NCI-H345 (cell line): ENCODE measurements at places on chromosomes 1 and 21.

GRCh38 chr21:23881783-23882182, 1725.5 kb downstream of the MRPL39 start:
- DNase-seq, result no peak

GRCh38 chr1:162956922-162957321, 95.9 kb upstream of the CCDC190 start:
- no peak for DNase-seq

DNA sequence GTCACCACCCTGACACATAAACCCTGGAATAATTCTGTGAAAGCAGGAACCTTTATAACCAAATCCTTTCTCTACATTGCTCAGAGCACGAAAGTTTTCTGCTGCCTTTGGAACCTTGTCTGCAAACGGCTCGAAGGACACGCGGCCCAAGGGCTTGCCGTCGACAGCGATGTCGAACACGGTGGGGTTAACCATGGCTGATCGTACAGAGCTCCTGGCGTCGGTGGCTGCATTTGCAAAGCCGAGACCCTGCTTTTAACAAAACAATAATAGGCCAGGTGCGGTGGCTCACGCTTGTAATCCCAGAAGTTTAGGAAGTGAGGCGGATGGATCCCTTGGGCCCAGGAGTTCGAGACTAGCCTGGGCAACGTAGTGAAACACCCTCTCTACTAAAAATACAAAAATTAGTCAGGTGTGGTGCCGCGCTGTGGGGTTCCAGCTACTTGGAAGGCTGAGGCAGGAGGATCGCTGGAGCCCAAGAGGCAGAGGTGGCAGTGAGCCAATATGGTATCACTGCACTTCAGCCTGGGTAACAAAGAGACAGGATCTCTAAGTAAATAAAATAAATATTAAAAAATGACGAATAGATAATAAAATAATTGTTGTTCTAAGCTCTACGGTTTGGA, 2.2 kb upstream of the EIF2B3 start:
- no peak for DNase-seq

- DNase-seq, result peak; percentile 70
Observed at GRCh38 chr1:21874328-21874727, 62.3 kb downstream of the LDLRAD2 start.

- DNase-seq, result no peak
Observed at GRCh38 chr21:36915696-36916245, 50.7 kb downstream of the HLCS start.

- peak; percentile 53 for DNase-seq
Observed at GRCh38 chr1:27934818-27935549, at the start of gene SMPDL3B. Gene SMPDL3B, plus strand, starts transcription at chr1:27935000. Its CDS starts 184 bp downstream, at chr1:27935184.

DNA sequence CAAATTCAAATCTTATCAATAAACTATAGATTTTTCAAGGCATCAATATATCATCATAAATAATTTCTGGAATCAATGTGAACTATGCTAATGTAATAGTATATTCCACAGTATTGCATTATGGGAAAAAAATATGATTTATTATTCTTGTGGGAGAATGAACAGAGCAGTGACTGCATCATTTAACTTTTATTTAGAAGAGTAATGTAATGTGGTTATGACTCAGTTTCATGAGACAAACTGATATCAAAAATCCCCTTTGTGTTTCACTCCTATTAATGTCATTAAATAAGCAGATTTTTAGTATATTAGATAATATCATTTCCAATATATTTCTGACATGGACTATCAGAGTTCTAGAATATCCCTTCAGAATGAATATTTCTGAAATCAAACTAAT, 187.6 kb downstream of the LRRC40 start:
- no peak for DNase-seq

DNA sequence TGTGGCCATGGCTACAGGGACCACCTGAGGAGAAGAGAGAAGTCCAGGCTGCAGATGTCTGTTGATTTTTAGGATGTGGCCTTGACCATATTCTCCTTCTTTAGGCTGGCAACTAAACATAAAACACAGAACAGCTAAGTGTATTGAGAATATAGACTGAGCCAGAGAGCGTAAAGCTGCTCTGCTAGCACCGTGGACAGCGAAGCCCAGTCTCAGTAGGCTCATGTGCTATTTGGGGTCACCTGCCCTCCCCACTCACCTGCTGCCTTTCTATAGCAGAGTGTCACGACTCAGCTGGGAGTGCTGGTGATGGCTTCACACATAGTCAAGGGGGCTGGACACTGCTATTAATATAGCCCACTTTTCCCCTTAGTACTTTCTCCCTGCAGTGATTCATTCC, 278.5 kb downstream of the KCNH1 start:
- no peak for DNase-seq

GRCh38 chr1:205240569-205240968, 12.8 kb downstream of the TMCC2 start:
- no peak for DNase-seq

GRCh38 chr1:221739018-221739676, 2.7 kb downstream of the DUSP10 start:
- no peak for DNase-seq

- DNase-seq, result no peak
Observed at GRCh38 chr1:218205721-218206120, 79.4 kb upstream of the RRP15 start.

GRCh38 chr1:181479137-181479745, 4.1 kb upstream of the CACNA1E start:
- DNase-seq, result peak; percentile 73

DNA sequence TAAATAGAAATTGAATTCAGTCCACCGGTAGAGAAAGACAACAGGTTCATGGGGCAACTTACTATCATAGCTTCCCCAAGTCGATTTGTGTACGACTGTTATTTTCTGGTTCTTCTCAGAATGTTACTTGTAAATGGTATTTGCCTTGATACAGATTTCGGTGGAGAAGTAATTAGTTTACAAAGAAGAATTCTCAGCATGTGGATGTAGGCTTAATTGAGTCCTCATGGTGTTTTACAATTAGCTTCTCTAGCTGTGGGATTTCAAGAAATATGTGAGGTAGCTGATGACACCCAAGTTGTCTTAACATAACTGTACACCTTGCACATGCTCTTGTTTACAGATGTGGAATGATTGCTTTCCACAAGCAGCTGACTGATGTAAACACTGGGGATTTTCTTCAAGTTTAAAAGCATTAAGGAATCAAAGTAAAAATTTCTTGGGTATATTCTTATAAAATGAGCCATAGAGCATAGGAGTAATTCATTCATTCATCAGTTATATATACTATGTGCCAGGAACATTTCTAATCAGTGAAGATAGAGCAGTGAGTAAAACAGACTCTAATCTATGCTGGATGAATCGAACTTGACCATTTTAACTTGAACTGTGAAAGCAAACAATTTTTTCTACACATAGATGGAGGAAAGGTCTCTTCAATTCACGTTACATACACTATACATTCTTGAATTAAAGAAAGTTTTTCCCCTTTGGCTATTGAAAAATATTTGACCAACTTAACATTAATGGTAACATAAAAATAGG, 1.4 kb downstream of the MACO1 start:
- no peak for DNase-seq

- DNase-seq, result no peak
Observed at GRCh38 chr1:245990315-245991022, 516.6 kb downstream of the SMYD3 start.

DNA sequence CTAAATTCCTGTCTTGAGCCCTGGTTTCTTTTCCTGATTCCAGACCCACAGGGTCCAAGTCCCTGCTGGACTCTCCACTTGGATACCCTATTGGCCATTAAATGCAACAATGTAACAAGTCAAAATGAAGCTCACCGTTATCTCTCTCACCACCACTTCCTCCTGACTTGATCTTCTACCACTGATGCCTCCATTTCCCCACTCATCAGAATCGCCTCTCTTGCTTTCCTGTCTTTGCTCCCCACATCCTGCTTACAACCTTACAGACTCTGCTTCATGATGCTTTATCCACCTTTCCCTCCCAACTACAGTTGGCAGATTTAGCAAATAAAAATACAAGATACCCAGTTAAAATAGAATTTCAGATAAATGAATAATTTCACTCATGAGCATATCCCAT, 343.8 kb downstream of the KCNH1 start:
- DNase-seq, result no peak

DNA sequence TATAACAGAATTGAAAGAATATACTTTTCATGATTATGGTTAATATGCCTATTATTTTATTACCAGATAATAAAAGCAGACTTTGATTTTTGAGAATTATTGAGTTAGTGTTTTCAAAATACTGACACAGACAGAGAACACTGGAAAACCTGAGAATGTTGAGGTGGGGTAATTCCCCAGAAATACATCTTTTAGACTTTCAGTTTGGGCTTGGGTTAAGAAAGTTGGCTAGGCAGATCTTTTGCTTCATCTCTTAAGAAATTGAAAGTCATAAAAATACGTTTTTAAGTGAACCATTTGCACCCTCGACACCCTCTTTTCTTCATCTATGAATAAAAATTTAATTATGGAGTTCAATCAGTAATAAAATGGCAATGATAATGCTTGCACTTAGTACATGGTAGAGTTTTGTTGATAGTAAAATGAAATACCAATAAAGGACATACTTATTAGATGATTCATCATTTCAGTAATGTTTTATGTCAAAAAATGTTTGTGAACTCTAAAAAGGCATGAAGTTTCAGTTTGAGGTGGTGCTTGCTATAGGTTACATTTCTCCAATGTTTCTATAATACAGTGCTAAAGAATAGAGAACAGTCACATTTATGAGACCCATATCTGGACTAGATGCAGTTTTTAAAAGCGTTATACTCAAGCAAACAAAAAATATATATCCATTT, 1.9 kb upstream of the SAMSN1 start:
- no peak for DNase-seq

GRCh38 chr1:39876144-39876543, 7.2 kb downstream of the TRIT1 start:
- no peak for DNase-seq

- no peak for DNase-seq
Observed at GRCh38 chr1:63157085-63157484, 165.3 kb upstream of the FOXD3 start.

DNA sequence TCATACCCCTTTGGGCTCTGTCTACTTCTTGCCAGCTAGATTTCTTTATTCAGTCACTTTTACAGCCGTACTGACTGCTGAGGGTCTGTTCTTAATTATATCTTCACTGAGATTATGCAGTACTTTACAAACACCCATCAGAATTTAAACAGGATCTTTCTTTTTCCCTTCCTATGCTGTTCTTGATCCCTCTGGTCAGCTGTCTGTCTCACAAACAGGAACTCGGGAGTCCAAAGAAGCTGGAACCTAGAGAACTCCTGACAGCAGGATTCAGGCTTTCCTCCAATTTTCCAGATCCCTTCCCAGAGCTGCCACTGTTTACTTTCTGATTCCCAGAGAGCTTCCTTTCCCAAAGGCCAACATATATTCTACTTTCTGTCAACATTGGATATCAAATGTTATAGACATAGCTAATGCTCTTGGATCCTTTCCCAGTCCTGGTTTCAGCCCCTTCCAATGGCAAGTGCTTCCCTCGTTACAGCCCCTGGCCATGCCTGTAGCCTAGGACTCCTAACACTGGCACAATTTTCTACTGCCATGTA, 59.5 kb downstream of the ATP2B4 start:
- DNase-seq, result peak; percentile 79
